RWPE2 (cell line): ENCODE measurements at places on chromosomes 2 and 18.

DNA sequence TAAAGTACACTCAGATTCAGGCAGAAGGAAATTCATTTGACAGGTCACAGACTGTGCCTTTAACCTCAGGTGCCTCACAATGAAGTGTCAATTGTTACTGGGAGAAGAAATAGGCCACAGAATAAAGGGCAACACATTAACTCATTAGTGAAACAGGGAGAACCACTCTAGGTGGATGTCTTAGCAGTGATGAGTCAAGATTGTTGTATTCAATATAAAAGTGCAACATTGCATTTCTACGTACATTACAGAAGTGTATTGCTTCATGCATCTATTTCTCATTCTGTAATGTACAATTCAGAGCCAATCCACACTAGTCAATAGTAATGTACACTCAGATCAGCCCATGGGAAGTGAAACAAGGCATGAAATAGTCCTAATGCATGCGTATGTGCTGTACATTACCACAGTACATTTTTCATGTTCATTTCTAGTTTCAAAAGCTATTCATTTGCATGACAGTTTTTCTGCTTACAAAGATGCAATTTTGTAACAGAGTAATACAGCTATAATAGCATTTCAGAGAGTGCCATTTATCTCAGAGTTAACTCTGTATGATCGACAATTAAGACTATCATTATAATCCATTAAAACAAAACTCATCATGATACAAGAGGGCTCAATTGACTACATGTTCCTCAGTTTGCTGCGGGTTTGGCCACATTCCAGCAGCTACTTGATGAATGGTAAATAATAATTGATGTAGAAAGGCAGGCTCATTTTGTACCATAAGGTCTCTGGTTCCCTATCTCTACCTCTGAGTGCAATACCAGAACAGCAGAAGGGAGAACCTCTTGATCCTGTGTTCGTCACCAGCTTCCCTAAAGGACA, 12.2 kb upstream of the ARL5A start:
- no peak for DNase-seq

GRCh38 chr2:149357058-149357457, 26.7 kb downstream of the LYPD6 start:
- no peak for DNase-seq

GRCh38 chr2:239156516-239157265, 244.1 kb downstream of the HDAC4 start:
- peak; percentile 31 for DNase-seq

- DNase-seq: no peak
These were observed 108.2 kb downstream of the PDE1A start for GRCh38 chr2:182318466-182319220.

DNA sequence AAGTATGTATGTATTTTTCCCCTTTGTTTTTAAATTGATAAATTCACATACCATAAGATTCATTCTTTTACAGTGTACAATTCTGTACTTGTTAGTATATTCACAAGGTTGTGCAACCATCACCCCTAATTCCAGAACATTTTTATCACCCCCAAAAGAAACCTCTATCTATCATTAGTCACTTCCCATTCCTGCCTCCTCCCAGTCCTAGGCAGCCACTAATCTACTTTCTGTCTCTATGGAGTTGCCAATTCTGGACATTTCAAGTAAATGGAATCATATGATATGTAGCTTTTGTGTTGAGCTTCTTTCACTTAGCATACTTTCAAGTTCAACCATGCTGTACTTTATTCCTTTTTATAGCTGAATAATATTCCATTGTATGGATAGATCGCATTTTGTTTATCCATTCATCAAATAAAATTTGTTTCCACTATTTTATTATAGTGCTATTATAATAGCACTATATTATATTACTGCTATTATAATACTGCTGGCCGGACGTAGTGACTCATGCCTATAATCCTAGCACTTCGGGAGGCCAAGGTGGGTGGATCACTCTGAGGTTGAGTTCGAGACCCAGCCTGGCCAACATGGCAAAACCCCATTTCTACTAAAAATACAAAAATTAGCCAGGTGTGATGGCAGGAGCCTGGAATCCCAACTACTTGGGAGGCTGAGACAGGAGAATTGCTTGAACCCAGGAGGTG, 10.9 kb downstream of the STARD7 start:
- DNase-seq: no peak

GRCh38 chr2:70557171-70557838, 3.7 kb upstream of the TGFA start:
- no peak for DNase-seq

- DNase-seq: no peak
These were observed 56.4 kb upstream of the STPG4 start for GRCh38 chr2:47211497-47212011.

DNA sequence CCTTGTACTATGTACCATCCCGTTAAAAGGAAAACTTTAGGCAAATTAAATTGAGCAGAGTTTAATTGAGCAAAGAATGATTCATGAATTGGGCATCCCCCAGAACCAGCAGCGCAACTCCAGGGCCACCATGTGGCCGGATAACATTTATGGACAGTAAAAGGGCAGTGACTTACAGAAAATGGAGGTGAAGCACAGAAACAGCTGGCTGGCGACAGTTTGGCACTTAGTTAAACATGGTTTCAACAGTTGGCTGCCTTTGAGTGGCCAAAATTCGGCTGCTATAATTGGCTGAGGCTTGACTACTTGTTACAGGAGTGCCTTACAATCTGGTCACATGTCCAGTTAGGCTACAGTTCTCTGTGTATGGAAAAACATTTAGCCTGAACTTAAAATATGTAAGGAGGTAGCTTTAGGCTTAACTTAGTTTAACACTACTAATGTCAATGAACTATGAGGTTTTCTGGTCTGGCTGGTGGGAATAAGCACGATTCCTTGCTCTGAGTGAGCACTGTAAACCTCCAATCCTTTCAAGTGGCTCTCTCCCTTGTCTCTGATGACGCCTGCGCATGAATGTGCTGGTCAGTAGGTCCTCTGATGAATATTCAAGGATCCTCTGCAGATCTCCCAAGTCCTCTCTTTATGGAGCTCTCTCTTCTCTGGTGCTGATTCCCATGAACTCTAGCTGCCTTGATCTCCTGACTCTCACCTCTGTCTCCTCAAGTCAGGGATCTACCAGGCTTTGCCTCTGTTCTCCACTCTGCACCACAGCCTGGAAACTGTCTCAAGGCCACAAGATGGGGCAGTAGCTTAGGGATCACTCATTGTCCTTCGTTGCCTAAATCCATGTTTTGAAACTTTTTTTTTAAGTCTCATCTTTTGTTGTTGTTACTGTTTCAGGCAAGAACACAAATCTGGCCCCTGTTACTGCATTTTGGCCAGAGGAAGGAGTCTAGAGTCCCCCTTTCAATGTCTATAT, 24.4 kb upstream of the RAB31 start:
- DNase-seq: no peak

DNA sequence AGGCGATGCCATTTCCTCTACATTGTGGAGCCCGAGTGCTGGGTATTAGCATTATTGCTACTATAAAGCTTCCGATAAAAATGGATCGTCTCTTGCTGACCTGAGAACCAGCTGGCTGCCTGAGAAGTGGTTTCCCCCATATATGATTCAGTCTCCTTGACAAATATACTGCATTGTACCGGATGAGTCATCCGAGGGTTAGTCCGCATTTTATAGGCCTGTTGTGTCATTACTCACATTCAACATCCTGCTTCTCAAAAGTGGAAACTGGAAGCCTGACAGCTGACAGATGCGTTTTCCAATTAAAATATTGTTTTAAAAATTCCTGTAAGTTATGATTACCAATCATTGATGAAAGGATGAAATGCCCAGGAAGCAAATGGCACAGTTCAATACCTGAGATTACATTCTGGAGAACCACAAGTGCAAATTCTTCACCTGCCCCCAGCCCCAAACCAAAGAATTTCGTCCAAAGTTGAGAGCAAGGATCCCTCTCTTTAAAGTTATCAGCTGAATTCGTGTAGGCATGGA, 65.7 kb downstream of the SPRED2 start:
- DNase-seq: peak; percentile 76

DNA sequence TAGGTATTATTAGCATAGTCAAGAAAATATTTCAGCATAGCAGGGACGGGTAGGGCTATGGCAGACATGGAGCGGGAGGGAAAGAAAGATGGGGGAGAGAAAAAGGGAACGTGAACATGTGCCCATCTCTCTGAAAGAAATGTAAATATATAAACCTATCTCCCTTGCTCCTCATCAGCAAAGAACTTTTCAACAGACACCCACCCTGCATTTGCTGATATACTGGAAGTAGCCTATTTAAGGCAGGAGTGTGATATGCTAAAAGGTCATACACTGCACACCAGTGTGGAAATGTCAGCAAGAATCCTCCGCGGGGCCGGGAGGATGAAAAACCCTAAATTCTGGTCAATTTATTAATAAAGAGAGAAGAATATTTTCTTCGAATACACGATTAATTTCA, 1.7 kb downstream of the MBOAT2 start:
- DNase-seq: no peak

GRCh38 chr18:69686861-69687260, 260.8 kb downstream of the CD226 start:
- DNase-seq: no peak

DNA sequence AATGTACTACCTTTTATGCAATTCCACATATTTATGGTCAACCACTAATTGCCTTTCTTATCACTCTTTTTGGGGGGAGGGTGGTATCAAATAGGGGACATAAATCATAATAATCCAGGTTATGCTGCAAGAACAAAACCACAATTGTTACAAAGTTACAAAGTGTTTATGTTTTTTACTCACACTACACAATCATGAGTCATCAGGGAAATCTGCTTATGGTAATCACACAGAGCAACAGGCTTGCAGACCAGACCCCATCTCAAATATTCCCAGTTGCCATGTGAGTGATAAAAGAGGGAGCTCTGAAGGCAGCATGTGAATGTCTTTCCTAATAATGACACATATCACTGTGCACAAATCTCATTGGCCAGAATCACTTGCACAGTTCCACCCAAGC, 304.7 kb upstream of the TMEFF2 start:
- no peak for DNase-seq

DNA sequence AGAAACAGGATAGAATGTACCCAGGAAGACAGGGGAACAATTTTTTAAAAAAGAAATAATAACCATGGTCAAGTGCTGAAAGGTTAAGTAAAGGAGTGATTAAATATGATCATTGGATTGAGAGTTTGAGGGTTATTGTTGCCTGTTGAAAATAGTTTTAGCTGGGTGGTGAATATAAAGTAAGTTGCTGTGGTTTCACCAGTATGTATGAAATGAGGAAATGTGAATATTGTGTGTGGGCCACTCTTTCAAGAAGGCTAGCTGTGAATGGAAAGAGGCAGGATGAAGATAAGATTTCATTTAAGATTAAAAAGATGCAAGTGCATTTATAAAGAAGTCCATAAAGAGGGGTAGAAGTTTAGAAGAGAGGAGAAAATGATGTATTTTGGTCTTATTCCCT, 53.8 kb downstream of the GULP1 start:
- no peak for DNase-seq

DNA sequence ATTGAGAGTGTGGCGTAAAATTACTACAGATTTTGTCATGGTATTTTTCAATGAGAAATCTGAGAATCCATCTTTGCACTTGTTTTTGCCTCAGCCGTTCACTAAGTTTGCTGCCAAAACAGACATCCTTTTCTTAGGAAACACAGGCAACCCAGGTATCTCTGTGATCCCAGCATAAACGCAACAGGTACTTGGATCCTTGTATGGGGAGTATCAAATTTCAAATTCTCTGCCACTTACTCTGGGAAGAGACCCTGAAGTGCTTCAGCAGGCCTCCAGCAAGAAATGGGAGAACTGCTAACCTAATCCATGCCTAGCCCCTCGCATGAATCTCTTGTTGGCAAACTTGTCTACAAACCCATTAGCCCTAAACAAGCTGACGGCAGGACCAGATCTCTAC, 83.1 kb downstream of the BCL11A start:
- no peak for DNase-seq

DNA sequence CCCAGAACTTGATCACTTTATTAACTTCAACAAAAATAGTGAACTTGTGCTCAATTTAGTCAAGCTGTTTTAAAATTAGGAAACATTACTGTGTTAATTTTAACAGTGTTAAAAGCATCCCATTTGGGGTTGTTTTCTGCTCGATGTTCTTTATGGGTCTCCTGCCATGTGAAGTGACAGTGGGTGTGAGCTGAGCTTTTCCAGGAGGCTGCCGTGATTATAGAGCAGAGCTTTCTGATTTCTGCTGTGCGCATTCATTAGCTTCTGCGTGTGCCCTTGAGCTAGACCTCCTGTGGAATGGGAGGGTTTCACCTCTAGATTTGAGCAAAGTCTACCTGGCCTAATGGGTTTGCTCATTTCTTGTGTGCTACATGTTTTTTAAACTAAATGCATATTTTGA, 121.5 kb downstream of the WDSUB1 start:
- DNase-seq: no peak

DNA sequence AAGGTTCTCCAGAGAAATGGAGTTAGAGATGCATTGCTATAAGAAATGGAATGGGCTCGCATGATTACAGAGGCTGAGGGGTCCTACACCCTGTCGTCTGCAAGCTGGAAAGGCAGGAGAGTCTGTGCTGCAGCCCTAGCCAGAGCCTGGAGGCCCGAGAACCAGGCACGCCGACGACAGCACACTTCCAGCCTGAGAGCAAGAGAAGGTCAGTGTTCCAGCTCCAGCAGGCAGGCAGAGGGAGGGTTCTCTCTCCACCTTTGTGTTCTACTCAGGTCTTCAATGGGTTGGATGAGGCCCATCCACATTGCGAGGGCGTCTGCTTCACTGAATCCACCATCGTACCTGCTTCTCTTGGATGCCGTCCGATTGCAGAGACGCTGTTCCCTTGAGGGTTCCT, 177.6 kb upstream of the HDAC4 start:
- no peak for DNase-seq

DNA sequence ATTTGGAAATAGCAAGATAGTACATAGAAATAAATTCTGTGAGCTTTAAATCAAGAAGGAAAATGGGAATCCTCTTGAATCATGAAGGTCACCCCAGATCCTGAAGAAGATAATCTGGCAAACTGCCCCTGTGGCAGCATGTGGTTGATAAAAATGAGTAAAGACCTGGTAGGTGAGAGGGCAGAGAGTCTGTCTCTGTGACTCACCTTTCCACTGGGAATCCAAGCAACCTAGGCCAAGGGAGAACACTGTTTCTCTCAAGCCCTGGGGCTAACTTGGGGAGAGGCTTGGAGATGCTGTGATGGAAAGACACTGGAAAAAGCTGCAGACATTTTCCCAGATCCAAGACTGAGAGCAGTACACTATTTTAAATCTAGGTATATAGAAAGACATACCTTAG, 185.8 kb upstream of the CNTNAP5 start:
- no peak for DNase-seq
